ENCODE measurements at places on chromosomes 6 and 20. TPM values are rescaled to one million over a fixed set of nuclear protein-coding genes. Genes with fewer than 3 reads are reported as not detected.

HIVEP2 gene
- 34.8 TPM for total RNA-seq

DNA sequence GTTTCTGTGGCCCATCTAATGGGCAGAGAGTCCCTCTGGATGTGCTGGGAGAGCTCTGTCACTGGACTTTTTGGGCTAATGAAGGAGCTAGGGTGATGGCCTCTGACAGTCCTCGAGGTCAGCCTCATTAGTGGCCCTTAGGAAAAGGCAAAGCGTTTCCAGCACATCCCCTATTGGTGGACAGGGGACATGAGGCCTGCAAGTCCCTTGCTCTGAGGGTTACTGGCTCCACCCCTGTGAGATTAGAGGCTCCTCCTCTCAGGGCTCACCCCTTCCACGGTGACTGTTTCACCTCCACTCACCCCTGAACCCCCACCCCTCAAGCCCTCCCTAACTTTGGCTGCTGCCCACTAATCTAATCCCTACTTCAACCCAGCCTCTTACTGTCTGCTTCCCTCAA is 12.8 kb upstream of the FANCE start:
- DNase-seq, result no peak

- no peak for DNase-seq
Observed at GRCh38 chr6:44119704-44120262, 7.5 kb downstream of the MRPL14 start.

DNA sequence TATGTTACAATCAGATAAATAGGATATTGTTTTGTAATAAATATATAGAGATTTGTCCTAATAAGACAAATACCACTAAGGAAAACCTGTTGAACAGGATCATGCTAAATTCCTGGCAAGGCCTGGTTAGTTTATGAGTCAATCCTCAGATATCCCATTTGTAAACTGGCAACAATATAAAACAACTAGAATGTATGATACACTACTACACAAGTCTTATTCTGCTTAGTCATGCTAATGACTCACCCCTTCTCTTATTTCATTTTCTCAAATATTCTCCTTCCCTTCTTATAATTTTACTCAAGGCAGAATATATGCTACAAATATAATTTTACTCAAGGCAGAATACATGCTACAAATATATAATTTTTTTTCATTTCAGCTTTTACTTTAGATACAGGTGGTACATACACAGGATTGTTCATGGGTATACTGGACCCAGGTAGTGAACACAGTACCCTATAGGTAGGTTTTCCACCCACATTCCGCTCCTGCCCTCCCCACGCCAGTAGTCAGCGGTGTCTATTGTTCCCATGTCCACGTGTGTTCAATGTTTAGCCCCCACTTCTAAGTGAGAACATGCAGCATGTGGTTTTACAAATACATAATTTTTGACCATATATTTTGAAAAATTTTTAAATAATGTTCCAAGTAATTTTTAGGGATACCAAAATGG is 6.3 kb downstream of the OSER1 start:
- no peak for DNase-seq

FERMT1 gene
- 0.13 TPM for total RNA-seq

GRCh38 chr6:34039943-34040342 is 105.9 kb downstream of the GRM4 start:
- DNase-seq, result no peak

DNA sequence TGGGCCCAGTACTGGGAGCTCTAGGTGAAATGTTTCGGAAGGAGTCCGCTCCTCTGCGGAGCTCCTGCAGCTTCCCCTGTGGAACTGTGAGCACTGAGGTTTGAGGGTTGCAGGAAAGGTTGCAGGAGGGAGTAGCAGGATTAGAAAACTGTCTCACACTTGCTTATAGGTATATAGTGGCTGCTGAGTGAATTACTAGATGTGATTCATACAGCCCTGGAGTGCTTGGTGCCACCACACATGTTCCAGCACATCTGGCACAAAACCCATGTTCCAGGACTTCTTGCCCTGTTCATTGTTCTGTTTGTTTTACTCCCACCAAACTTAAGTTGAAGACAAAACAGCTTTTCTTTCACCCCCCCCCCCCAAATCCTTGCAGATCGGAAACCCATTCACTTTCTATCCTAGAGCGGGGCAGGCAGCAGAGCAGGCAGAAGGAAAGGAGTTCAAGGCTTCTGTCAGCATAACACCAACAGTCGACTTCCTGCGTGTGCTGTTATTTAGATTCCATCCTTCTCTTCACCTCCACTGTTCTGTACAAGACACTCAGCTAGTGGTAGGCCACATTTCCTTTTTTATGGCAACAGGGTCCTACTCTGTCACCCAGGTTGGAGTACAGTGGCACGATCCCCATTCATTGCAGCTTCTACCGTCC is 669 bp upstream of the PEX6 start:
- DNase-seq, result no peak

GRCh38 chr6:94130478-94130877 is 711.1 kb upstream of the EPHA7 start:
- DNase-seq, result no peak

DNA sequence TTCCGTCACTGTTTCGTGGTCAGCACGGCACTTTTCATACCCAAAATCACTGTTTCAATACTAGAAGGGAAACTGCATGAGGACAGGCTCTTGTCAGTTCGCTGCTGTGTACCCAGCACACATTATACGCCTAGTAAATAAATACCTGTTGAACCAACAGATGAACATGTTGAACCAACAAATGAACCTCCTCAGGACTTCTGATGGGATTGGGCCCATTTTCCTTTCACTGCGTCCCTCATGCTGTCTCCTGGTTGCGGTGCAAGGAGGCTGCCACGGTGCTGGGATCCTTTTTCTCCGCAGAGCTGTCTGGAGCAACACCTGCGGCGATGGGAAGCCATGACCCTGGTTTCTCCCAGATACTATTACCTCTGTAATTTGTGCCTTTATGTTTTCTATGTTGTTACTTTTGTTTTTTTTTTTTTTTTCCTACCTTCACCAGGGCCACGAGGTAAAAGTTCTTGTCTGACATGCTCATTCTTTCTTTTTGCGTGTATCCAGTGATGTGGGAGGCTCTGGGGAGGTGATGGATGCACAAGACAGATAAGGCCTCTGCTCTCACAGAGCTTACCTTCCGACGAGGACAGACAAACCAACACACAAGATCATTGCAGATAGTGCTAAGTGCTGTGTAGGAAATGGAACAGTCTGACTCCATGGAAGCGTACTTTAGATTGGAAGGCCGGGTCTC is 1.1 kb downstream of the VAPB start:
- no peak for DNase-seq

DNA sequence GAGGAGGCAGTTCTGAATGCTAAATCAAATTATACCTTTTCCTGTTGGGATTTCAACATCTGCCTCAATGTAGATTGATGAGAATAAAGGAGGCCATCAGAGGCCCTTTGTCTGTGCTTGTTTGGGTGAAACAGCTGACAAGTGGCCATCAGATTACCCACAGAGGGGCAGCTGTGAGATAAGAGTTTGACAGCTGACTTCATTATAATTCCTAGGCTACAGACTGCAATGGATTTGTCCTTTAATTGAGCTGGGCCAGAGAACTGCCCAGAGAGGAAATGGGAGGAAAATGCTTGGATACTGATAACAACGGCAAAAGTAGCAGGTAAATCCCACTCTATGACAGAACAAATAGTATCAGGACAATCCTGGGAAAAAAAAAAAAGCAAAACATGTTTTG is 649.4 kb downstream of the HDGFL1 start:
- no peak for DNase-seq

EBF4 gene
- 1.9 TPM for total RNA-seq

GRCh38 chr20:47551841-47552240 is 50.2 kb downstream of the NCOA3 start:
- no peak for DNase-seq

SIRPB1 gene
- 1.9 TPM for total RNA-seq

DNA sequence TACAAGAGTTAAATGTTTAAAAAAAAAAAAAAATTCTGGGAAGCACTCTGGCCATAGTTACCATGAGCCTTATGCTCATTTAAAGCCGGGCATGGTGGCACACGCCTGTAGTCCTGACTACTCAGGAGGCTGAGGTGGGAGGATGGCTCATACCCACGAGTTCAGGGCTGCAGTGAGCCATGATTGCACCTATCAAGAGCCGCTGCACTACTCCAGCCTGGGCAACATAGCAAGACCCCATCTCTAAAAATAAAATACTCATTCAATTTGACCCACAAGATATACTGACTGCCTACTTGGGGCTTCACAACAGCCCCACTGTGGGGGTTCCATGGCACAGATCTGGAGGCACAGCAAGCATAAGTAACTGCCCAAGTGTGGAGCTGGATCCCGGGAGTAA is 112.0 kb upstream of the NFATC2 start:
- no peak for DNase-seq

DNA sequence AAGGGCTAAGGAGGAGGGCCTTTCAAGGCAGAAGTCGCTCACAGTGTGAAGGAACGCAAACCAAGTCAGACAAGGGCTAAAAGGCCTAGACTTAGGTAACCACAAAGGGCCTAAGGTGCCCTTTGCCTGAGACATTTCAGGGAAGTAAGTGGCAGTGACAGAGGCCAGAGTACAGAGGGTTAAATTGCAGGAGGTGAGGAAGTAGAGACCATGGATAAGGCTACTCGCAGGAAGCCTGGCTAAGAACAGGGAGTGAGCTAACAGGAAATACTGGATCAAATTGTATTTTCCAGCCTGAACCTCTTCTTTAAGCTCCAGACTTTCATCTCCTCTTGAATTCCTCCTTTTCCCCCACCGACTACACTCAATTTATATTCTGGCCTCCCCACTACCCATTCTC is 16.6 kb downstream of the ZHX3 start:
- DNase-seq, result no peak

GRCh38 chr6:121826156-121826810 is 390.8 kb downstream of the GJA1 start:
- no peak for DNase-seq

GRCh38 chr6:105458551-105458950 is 55.7 kb upstream of the PREP start:
- DNase-seq, result no peak

RALGAPB gene
- 18.9 TPM for total RNA-seq

- DNase-seq, result no peak
Observed at GRCh38 chr6:45572833-45573232, 195.1 kb upstream of the SUPT3H start.

All from psoas muscle (tissue), 8 donors.